HepG2 (cell line): ENCODE measurements at places on chromosomes 6 and 20.

DNA sequence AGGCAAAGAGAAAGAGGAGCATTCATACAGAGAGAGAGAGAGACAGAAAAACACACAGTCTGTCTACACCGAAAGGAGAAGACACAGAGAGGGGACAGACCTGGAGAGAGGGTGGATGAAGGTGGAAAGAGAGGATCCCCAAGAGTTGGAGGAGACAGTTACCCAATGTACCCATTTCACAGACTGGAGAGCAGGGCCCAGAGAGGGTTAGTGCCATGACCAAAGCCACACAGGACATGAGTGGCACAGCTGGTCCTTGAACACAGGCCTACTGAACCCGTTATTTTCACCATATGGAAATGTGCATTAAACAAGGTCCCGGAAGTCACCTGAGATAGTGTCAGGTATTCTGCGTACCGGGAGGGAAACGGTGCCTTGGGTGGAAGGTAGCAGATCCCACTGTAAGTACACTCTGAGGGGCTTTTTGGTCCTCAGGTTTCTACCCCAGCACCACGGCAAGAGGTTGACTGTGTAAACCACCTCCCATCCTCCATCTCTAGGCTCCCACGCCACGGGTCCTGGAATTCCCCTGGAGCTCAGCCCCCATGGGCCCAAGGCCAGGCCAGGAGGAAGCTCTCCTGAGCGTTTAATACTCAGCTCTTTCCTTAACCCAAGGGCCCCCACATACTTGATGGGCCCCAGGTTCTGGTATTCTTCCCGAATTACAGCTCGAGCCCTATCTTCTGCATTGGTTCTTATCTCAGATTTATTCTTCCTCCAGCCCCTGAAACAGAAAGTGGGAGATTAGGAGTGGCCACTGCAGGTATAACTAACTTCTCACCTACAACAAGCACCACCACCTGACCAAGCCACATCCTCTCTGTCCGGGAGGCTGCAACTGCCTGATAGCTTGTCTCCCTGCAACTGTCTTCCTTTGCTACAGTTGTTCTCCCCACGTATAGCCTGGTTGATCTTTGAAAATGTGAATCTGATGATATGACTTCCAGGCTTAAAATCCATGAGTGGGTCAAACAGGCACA is 38.4 kb upstream of the OCSTAMP start:
- DNase-seq: no peak

- no peak for DNase-seq
Measured at GRCh38 chr6:85703406-85703805, 60.7 kb upstream of the SYNCRIP start.

- no peak for DNase-seq
Measured at GRCh38 chr6:136210398-136211165, 39.5 kb downstream of the MTFR2 start.

- no peak for DNase-seq
Measured at GRCh38 chr6:79780881-79781280, 149.8 kb downstream of the SH3BGRL2 start.

- peak; percentile 27 for DNase-seq
Measured at GRCh38 chr6:32086661-32087573, 22.2 kb downstream of the TNXB start.

- DNase-seq: no peak
Measured at GRCh38 chr20:61067221-61067620, 184.8 kb upstream of the CDH4 start.

DNA sequence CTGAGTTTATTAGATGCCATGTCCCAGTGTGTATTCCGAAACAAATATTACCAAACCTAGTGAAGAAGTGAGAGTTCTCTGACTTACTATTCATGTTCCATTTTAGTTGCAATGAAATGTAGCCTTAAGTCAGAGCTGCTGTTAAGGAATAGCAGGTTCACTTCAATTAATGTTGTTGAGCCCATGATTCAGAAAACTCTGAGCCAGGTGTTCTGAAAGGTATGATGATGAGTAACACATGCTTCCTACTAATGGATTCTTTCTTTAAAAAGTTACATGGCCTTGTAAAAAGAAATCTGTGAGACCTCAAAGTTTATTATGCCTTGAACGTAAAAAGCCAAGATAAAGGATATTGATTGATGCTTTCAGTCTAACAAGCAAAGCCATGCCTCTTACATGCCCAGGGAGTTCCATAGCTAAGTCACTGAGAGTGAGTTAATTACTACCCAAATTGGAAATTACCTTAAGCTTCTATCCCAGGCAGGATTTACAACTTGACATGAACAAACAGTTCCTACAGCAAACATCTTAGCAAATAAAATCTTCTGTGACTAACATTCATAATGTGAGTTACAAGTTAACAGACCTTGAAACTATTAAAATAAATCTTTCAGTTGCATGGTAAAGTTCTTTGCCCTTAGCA is 122.9 kb downstream of the AKAP7 start:
- DNase-seq: no peak

DNA sequence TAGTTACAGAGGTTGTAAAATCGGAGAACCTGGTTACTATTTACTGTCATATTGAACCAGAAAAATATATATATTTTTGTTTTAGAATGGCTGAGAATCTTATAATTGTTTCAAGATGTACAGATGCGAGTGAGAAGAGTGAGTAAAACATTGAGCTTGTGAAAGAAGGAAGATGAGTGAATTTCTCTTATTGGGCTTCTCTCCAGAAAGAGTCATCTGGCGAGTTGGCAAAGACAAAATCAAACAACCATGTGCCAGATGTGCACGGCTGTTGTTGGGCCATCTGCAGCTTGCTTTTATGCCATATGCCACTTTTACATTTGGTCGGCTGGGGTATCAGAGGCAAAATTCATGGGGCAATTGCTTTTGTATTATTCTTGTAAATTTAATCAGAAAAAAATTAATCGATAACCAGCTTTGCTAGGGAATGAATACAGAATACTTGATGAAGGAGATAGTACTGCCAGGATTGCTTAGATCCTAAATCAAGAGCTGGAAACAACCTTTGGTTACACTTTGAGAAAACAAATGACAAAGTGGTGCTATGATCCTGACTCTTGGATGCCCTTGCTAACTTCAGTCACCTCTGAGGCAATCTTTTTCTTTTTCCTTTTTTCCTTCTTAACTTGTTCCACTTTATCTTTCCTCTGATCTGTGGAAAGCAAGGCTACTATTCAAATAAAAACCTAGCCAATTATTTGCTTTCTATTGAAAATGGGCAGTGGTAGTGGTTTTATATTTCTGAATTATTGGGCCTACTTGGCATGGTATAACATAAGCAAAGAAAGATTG is 97.1 kb upstream of the GRIK2 start:
- no peak for DNase-seq

DNA sequence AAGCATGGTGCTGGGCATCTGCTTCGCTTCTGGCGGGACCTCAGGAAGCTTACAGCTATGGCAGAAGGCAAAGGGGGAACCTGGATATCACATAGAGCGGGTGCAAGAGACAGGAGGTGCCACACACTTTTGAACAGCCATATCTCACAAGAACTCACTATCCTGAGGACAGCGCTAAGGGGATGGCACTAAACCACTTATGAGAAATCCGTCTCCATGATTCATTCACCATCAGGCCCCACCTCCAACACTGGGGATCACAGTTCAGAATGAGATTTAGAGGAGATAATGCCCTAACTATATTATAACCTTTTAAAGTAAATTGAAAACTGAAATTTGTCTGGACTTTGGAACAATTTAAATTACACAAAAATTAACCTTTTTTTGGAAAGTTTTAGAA is 37.8 kb upstream of the SUMO4 start:
- no peak for DNase-seq
